GM23338 (cell line): ENCODE measurements at places on chromosomes 7 and 10.

- H3K4me3 ChIP-seq = no peak overlapping the region
- DNase-seq = no peak
- H3K4me1 ChIP-seq = no peaks in the 10 kb centered on the region
- no peaks in the 10 kb centered on the region for H3K36me3 ChIP-seq
- H3K27ac ChIP-seq = no peak overlapping the region
These were observed 88.4 kb downstream of the FAS start for GRCh38 chr10:89078724-89079672.

- H3K27ac ChIP-seq = peak overlapping the region; percentile 6; the same call in 1 of the 2 replicates
- no peaks in the 10 kb centered on the region for H3K36me3 ChIP-seq
- no peak overlapping the region for H3K4me3 ChIP-seq
- peaks cover 15% of the 10 kb centered on the region for H3K4me1 ChIP-seq
- H3K27me3 ChIP-seq = no peaks in the 10 kb centered on the region
- no peak for DNase-seq
These were observed 153.7 kb downstream of the NRBF2 start for GRCh38 chr10:63286754-63287264.

DNA sequence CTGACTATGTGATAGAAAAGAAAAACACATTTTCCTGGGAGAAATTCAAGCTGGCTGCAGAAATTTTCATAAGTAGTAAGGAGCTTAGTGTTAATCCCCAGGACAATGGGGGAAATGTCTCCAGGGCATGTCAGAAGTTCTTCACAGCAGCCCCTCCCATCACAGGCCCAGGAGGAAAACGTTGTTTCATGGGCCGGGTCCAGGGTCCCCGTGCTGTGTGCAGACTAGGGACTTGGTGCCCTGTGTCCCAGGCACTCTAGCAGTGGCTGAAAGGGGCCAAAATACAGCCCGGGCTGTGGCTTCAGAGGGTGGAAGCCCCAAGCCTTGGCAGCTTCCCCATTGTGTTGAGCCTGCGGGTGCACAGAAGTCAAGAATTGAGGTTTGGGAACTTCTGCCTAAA lies 99.0 kb upstream of the ASAH2 start:
- no peaks in the 10 kb centered on the region for H3K27me3 ChIP-seq
- H3K27ac ChIP-seq = no peak overlapping the region
- peaks cover 5% of the 10 kb centered on the region for H3K36me3 ChIP-seq
- no peak for DNase-seq
- H3K4me1 ChIP-seq = no peaks in the 10 kb centered on the region

- no peaks in the 10 kb centered on the region for H3K4me1 ChIP-seq
- no peak for DNase-seq
- no peak overlapping the region for H3K4me3 ChIP-seq
- no peak overlapping the region for H3K27ac ChIP-seq
- H3K36me3 ChIP-seq = no peaks in the 10 kb centered on the region
These were observed 11.0 kb upstream of the PIP start for GRCh38 chr7:143120691-143121405.

GRCh38 chr10:16923309-16923708 lies 106.1 kb upstream of the RSU1 start:
- no peak for DNase-seq
- H3K27me3 ChIP-seq = no peaks in the 10 kb centered on the region
- 0 out of 2 replicates have a peak, but pooled peaks cover 5% of the 10 kb centered on the region for H3K4me1 ChIP-seq
- no peak overlapping the region for H3K4me3 ChIP-seq
- H3K27ac ChIP-seq = no peak overlapping the region

DNA sequence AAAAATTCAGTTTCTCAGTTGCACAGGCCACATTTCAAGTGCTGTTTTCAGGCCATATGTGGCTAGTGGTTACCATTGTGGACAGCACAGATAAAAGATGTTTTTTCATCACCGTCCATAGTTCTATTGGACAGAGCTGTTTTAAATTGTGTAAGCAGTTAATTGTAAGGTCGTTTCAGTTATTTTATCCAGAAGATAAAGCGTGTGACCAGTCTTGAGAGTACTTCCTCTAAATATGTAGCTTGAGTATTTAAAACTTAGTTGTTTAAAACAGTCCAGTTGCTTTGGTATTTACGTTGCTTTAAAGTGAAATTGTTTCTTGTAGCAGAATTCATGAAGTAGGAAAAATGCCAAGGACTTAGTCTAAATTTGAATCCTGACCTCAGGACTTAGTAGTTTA lies 66.9 kb downstream of the ZNRF2 start:
- H3K4me1 ChIP-seq = peaks cover 60% of the 10 kb centered on the region
- H3K36me3 ChIP-seq = no peaks in the 10 kb centered on the region
- H3K27ac ChIP-seq = no peak overlapping the region
- no peaks in the 10 kb centered on the region for H3K27me3 ChIP-seq
- DNase-seq = no peak

GRCh38 chr10:114038819-114039218 lies 4.8 kb upstream of the ADRB1 start:
- peaks cover 36% of the 10 kb centered on the region for H3K27me3 ChIP-seq
- H3K27ac ChIP-seq = no peak overlapping the region
- H3K36me3 ChIP-seq = no peaks in the 10 kb centered on the region
- no peak for DNase-seq
- H3K4me3 ChIP-seq = no peak overlapping the region
- H3K4me1 ChIP-seq = peaks cover 6% of the 10 kb centered on the region; the same call in 1 of the 2 replicates
